AG08395 (cell line): ENCODE measurements at places on chromosomes 16 and 17.

DNA sequence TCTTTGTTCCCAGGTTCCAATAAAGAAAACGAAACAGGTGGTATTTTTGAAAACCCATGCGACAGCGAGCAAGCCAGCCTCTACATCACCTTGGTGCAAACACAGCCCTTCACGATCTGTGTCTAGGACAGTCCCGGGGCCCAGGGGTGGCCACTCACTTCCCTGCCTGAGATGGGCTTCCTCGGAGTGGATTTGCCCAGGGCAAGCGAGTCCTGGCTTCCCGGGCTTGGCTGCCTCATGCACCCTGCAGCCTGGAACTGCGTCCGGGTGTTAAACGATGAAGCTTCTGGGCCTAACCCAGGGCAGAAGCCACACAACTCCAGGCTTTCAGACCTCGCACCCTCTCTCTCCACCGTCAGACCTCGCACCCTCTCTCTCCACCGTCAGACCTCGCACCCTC is 66.0 kb downstream of the RPH3AL start:
- DNase-seq: no peak

DNA sequence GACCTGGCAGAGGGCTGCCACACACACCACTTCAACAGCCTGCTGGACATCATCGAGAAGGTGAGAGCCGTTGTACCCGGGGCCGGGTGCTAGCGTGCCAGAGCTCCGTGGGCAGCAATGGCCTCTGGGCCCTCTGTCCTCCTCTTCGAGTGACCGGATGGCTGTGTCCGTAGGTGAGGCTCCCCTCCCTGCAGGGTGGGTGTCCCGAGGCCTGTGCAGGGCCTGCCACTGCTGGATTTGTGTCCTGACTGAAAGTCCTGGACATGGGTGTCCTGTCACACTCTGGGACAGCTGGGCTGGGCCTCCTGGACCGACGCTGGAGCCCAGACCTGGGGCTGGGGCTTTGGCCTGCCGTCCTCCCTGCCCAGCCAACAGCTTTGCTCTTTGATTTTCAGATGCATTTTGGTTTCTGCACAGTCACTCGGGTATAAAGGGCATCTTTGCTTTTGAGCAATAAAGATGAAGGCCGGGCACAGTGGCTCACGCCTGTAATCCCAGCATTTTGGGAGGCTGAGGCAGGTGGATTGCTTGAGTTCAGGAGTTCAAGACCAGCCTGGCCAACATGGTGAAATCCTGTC is 16.7 kb downstream of the TSC2 start:
- DNase-seq: no peak

GRCh38 chr16:65222049-65222448 is 100.2 kb upstream of the CDH11 start:
- no peak for DNase-seq

DNA sequence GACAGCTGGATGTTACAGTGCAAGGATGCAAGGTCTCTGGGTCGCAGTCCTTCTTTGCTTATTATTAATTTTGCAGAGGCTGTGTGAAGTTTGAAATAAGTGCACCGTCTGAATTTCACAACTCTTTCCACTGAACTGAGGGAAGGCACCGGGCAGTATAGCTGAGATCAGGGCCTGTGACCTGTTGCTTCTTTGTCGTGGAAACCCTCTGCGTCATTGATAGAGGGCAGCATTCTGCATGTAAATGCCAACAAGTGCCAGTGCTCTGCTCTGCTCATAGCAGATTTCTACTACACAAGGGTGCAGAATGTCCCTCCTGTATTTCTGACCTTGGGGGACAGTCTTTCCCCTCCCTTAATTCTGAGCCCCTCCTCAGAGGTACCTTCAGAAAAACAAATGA is 26.0 kb downstream of the CD300LF start:
- no peak for DNase-seq

- DNase-seq: no peak
Measured at GRCh38 chr16:49200223-49200820, 81.3 kb downstream of the CBLN1 start.

DNA sequence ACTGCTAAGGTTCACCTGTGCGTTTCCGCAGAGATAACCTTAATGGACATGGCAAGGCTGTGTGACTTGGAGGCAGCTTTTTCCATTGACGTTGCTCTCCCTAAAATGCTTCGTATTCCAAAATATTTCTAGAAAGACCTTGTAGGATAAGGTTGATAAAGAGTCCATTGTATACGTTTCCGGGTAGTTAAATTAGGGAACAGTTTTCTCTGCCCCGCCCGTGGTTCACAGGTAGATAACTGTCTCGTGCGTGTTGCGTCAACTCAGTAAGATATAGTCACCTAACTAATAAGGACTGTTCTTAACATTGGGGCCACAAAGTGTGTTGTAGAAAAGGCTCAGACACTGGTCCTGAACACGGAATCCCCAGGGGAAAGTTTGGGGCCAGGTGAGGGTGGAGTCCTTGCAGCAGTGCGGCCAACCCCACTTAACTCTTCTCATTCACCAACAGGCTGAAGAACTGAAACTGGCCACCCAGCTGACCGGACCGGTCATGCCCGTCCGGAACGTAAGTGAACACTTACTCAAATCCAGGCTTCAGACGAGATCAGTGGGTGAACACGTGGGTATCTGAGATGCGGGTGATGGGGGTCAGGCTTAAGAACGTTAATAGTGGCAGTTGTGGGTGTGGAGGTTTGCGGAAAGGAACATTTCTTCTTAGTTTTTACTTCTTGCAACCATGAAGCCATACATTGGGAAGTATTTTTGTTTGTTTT is 1.6 kb downstream of the RPL13 start:
- no peak for DNase-seq

GRCh38 chr16:31107465-31107867 is 720 bp upstream of the BCKDK start:
- DNase-seq: no peak

DNA sequence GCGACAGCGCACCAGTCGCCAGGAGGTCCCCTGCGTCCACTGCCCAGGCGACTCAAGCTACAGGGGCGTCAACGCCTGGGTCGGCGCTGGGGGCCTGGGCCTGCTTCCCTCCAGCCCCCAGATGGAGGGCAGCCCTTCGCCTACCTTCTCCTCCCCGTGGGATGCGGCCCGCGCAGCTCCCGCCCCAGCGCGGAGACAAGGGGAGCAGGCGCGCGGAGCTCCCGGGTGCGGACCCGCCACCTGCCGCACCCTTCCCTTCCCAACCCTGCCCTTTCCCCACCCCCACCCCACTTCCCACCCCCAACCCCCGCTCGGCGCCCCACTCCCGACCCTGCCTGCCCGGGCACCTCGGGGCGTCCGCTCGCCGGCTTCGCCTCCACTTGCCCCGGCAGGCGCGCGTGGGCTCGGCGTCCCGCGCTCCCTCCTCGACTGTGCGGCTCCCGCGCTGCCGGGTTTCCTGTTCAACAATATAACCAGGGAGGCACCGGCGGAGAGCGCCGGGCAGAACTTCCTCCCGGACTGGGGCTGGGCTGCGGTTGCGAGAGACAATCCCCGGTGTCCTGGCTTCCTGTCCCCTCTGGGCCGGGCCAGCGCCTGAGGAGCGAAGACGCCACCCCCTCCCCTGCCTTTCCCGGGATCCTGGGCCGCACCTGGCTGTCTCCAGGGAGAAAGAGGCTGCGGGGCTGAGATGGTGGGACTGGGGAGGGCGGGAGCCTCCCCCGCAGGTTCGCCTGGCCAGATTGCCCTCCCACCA is at the start of gene ARHGAP27:
Gene ARHGAP27, minus strand, starts transcription at position 466 of the 754 bp plus-strand sequence. CDS start 2,591 bp downstream, outside the sequence.
- peak; percentile 42 for DNase-seq

GRCh38 chr17:67613961-67614360 is 103.8 kb upstream of the NOL11 start:
- no peak for DNase-seq

GRCh38 chr16:67190041-67190440 is at the start of gene EXOC3L1:
TSS of gene EXOC3L1 (minus strand) at chr16:67190136. CDS start at chr16:67189676, 460 bp downstream.
- no peak for DNase-seq

GRCh38 chr17:27525316-27525715 is 69.1 kb downstream of the KSR1 start:
- DNase-seq: no peak

DNA sequence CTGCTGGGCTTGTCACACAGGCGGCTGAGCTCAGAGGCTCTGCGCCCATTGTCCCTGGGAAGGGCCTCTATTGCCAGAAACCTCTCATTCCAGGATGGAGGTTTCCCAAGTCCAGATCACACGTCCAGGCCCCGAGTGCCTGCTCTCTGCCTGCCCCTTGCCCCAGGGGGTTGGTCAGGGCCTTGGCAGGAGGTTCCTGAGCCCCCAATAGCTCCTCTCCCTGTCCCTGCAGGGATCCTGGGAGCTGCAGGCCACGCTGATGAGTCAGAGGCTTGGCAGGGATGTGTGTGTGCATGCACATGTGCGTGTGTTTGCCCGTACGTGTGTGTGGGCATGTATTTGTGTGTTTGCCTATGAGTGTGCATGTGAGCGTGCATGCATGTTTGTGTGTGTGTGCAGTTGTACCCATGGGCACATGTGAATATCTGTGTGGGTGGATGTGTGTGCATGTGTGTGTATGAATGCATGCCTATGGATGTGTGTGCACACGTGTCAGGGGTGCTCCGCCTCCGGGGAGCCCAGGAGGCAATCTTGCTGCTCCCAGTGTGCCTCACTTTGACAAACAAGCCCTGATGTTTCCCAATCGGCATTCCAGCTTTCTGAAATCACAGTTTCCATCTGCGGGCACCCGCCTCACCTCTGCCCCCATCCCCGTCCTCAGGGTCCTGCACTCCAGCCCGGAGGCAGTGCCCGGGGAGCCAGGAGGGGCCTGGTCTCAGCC is 98.4 kb upstream of the GSE1 start:
- peak; percentile 96 for DNase-seq

DNA sequence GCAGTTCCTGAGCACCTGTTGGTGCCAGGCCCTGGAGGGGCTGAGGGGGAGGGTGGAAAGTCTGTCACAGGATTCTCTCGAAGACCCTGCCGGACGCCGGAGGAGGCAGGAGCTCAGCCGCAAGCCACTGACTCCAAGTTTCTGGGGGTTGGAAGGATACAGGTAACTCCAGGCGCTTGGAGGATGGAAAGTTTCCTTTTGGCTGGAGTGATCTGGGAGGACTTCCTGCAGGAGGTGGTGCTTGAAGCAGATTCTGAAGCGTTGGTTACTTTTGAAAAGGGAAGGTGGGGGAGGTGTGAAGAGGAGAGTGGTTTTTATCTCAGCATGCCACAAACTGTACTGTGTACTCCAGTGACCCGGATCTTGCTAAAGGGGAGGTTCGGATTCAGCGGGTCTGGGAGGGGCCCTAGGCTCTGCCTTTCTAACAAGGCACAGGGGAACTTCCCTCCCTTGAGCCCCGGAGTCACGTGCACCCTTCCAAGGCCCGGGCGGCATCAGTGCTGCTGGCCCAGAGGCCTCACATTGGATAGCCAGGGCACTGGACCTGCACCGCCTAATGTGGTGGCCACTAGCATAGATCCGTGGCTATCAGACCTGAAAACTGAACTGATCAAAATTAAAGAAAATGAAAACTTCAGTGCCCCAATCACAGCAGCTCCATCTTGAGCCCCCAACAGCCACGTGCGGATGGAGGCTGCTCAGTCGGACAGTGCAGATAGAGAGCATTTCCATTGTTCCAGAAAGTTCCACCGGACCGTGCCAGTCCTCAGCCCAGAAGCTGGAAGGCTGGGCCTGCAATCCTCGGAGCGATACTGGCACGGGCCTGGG is 42.2 kb upstream of the GSE1 start:
- no peak for DNase-seq

DNA sequence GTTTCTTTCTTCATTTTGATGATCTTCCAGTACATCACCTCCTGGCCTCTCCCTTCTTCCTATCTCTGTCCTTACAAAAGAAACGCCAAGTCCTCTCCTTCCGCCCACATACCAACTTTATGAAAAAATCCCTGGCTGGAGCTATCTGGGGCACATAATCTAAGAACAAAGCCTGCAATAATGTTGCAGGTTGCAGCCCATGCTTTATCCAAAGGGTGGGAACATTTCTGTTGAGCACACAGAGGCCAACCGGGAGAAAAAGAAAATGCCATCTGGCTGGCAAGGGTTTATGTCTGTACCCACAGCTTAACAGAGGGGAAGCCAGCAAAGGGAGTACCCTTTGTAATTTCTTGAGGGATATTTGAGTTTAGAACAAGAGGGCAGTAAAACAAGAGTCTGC is 409.6 kb downstream of the SOX9 start:
- DNase-seq: no peak

DNA sequence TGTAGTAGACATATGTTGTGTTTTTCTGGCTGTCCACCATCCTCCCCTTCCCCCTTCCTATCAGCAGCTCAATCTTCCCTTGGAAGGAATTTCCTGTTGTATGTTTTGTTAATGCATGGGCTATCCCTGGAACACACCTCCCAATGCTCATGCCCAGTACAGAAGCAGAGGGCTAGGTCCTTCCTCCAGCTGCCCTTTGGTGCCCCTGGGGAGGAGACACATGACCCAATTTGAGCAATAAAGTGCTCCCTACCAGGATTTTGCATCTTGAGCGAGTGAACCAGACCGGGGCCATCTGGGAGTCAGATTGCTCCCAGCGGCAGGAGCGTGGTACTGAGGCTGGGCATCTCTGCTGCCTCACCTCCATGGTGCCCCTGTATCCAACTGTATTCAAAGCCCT is 141.5 kb upstream of the MED13 start:
- DNase-seq: no peak

DNA sequence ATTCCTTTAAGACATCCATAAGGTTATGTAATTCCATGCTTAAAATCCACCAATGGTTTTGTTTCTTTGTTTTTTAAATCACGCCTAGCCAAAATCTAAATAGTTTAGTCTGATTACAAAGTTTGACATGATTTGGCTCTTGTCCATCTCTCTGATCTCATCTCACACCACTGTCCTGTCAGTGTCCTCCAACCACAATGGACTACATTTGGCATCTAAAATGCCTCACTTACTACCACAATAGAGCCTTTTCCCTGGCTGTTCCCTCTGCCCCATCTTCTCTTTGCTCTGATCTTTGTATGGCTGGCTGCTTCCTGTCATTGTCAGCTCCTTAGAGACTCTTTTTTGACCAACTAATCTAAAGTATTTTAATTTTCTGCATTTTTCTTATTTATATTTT is 157.2 kb downstream of the MYO1D start:
- no peak for DNase-seq

DNA sequence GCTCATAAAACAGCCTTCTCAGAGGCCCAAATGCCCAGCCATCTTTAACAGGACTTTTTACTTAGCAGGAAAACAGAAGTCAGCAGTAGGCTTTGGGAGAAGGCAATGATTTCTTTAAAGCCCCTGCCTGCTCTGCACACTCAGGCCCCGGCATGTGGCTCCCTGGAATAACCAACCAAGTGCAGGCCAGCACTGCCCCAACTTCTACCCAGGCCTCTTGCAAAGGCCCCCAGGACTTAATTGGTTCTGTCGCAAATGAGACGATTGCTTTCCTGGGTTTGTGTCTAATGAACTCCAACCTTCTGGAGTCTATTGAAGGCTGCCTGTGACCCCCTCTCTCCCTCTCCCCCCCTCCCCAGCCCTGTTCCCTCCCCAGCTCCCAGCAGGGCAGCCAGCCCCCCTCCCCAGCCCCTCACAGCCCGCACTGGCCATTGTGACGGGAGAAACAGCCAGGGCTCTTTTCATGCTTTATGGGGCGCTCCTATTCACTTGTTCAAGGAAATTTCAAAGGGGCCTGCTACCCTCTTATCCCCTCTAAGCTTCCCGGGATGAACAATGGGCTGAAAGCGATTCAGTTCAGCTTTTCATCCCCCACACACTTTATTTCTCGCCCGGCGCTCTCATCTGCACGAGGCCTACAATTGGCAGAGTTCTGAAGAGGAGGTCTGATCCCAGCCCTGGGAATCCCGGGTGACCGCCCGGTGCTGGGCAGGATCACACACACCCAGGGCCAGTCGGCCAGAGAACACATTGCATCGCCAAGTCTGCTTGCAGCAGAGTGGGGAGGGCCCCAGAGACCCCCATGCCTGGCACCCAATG is 15.5 kb downstream of the AXIN2 start:
- no peak for DNase-seq
